ENCODE measurements at places on chromosomes 2 and 18.
A peak's percentile ranks its signal among the peaks of the same experiment; 100 is the strongest.

DNA sequence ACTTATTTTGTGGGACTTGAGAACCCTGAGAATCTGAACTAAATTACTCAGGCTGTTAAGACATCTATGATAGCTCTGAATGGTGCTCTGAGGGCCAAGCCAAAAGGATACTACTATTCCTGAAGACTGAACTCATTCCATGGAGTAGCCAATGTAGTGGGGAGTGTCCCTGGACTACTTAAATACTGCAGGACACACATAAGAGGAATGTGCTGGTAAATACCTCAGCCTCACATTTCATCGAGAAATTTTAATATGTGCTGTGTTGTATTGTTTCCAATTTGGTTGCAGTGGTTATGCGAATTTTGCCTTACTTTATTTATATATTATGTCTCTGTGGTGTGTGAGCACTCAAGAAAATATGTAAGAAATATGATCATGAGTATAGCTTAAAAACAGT is 264.4 kb upstream of the FIGN start:
- no peak for DNase-seq

GRCh38 chr2:233087713-233088112 is 27.6 kb downstream of the INPP5D start:
- DNase-seq, result no peak

DNA sequence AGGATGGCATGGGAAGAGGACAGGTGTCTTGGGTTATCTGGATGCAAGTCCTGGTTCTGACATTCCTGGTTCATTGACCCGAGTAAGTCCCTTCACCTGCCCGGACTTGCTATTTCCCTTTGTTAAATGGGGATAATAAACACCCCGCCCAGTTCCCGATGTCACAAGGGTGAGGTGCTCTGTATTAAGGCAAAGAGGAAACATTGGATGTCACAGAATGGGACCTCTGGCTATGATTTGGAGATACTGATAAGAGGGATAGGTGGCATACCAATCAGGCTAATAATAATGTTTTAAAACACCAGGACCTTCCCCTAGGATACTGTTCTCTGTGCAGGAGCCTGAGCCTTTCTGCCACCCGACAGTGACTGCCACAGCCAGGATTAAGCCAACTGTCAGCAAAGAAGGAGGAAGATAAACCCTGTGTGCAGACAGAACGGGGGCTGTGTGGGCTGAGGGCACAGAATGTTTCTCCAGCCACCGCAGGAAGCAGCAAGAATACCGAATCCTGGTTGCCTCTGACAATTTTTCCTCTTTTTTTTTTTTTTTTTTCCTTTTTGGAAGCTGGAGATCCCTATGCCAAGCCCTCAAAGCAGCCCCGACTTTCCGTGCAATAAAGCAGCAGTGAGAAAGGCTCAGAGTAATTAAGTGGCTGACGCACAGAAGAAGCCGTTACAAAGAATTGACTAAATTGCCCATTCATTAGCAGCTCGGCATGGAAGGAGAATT is 336.6 kb downstream of the SMAD2 start:
- DNase-seq, result no peak

DNA sequence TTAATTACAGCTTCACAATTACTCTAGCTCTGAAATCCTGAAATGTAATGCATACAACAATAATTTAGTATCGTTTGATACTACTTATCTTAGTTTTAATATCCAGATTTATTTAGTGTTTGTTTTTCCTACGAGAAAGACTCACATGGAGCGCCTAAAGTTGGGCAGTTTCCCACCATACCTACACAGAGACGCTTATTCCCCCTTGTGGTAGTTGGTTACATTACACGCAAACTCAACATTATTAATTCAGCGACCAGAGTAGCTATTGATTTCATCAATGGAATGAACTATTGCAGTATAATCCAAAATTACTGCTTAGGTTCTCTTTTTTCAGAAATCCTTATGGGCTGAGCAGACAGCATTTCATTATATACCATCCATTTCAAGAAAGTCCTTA is 164.0 kb upstream of the REG3G start:
- no peak for DNase-seq

GRCh38 chr2:74919827-74920226 is 38.6 kb upstream of the POLE4 start:
- peak; percentile 48 for DNase-seq

- DNase-seq, result no peak
Measured at GRCh38 chr18:55699233-55699765, 111.3 kb upstream of the TCF4 start.

DNA sequence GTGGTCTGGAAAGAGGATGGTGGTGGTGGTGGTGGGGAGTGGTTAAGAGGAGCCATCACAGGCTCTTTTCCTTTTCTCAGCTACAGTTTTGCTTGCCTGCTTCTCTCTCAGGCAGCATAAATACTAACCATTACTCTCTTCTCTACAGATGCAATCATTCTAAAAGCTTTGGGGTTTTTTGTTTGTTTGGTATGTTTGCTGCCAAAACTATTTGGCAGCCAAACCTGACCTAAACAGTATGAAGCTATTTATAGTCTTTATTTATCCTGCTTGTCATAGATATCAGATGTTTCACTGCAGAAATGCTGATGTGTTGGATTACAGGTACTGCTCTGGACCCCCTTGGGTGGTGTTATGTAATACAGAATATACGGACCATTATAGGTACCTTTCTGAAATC is 15.3 kb downstream of the SIX3 start:
- no peak for DNase-seq

GRCh38 chr2:32862269-32863055 is 84.3 kb upstream of the LTBP1 start:
- DNase-seq, result peak; percentile 35

DNA sequence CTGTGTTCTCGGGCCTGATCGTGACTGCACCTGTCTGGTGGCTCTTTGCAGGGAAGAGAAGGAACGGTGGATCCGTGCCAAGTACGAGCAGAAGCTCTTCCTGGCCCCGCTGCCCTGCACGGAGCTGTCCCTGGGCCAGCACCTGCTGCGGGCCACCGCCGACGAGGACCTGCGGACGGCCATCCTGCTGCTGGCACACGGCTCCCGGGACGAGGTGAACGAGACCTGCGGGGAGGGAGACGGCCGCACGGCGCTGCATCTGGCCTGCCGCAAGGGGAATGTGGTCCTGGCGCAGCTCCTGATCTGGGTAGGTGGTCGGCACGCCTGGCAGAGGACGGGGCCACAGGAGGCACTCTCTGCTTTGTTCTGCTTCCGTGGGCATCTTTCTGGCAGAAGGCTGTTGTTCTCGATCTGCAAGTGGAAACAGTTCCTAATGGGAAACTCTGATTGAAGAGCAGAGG is 48.0 kb downstream of the GBX2 start:
- DNase-seq, result no peak

DNA sequence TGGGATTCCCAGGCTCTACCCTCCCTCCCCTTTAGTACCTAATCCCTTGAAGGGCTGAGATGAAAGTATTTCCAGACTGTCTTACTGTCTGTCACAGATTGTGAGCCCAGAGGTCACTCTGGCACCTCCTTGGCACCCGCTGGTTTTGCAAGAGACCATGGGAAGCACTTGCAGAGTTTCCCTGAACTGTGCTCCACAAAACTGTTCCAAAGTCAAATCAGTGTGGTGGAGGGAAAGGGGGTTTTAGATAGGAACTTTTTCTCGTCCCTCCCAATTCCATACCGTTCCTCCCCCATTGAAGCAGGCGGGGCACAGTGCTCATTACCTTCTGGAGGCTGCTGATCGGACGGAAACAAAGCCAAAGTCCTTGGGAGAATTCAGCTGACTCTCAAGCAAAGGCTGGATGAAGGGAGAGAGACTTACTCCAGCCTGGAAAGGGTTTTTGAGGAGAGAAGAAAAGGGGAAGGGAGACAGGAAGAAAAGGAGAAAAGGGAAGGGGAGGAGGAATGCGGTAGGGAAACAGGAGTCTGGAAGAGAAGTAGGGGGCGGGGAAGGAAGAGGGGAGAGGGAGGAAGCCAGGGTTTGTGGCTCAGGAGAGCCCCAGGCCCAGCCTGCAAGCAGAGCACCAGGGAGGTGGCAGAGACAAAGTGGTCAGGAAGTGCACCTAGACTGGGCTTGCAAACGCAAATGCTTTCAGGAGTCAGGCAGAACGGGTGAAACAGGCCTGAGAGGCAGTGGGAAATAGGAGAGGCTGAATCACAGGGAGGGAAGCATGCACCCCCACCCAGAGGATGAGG is 88.4 kb upstream of the SP3 start:
- no peak for DNase-seq

Measured in kidney capillary endothelial cell (primary cell).